MCF 10A (cell line): ENCODE measurements at places on chromosomes 4 and X. TPM values are rescaled to one million over a fixed set of nuclear protein-coding genes. Genes with fewer than 3 reads are reported as not detected.
A peak's percentile ranks its signal among the peaks of the same experiment; 100 is the strongest.

Gene PAGE2
- total RNA-seq, result not detected in 2 replicates

Gene PPAT
- 35.0 and 47.0 TPM in 2 replicates for total RNA-seq

Gene ATP1B4
- not detected in 2 replicates for total RNA-seq

Gene SLC10A6
- not detected in 2 replicates for total RNA-seq

- peak; percentile 47 for DNase-seq
These were observed 97.5 kb downstream of the KCTD8 start for GRCh38 chr4:44351069-44351468.
